Stimulated activated CD8-positive, alpha-beta memory T cell treated with anti-CD3 and anti-CD28 coated beads, Interleukin-2, amount 100 ng/mL, for 1 hour (primary cell): ENCODE measurements at places on chromosomes 4 and X.
A peak's percentile ranks its signal among the peaks of the same experiment; 100 is the strongest.

DNA sequence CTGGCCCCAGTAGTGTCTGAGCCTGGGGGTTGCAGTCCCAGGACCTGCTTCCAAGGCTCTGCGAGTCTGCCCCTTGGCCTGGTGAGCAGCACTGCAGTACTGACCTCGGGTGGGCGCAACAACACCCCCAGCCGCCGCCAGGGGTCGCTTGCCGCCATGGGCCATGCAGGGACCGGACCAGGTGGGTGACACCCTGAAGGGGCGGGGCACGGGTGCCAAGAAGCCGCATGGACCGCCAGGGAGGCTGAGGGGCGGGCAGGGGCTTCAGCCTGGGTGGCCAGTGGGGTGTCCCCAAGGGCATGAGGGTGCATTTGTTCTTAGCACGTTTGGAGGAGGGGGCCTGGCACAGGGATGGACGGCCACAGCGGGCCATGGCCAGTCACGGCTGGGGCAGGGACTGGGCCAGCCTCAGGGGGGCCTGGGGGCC is 25.0 kb downstream of the TACC3 start:
- DNase-seq: peak; percentile 65

GRCh38 chr4:1247864-1248244 is 1.1 kb downstream of the CTBP1 start:
- DNase-seq: no peak

DNA sequence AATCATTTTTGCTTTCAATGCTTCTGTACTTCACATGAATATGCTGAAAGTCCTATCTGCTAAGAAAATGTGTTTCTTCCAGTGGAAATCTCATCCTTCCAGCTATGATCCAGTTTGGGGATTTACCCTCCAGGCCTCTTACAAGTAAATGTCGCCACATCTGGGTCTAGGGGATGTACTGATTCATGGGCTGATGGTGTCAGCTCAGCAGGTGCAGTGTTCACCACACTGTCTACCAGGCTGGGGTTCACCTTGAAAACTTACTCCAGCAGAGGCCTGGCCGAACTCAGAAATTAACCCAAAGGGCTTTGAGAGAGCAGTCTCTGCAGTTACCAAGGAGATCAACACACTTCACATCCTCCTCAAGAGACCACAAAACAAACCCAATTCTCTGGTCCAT is 154.3 kb downstream of the TSPAN5 start:
- no peak for DNase-seq

DNA sequence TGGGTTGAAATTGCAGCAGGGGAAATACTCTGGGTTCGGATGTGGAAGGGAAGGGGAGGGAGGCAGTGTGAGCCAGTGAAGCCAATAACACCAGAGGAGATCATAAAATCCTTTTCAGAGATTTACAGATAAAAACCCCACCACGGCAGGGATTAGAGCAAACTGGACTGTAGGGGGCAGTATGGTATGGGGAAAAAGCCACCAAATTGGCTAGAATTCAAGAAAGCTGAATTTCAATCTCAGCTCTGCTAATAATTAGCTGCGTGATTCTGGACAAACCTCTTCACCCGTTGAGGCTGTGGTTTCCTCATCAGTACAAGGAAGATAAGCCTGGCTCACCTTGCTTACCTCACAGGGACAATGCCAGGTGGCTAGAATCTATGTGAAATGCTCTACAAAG is 108.1 kb downstream of the ATG4A start:
- no peak for DNase-seq

GRCh38 chr4:154620111-154620510 is 7.7 kb upstream of the FGG start:
- DNase-seq: no peak

DNA sequence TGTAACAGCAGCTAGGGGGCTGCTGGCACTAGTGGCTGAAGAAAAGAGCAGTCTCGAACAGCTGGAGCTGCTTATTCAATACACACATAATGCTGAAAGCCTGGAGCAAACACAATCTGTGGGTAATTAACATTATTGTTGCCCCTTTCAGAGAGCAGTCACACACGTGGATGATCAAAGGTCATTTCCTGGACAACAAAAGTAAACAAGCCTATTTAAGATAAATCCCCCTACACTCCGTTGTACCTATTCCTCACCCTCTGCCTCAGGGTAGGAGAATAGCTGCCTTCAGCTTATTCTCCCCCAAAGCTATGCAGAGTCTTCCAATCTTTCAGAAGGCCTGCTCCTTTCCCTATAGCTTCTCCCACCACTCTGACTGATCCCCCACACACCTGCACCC is 803.9 kb downstream of the C4orf33 start:
- DNase-seq: no peak

DNA sequence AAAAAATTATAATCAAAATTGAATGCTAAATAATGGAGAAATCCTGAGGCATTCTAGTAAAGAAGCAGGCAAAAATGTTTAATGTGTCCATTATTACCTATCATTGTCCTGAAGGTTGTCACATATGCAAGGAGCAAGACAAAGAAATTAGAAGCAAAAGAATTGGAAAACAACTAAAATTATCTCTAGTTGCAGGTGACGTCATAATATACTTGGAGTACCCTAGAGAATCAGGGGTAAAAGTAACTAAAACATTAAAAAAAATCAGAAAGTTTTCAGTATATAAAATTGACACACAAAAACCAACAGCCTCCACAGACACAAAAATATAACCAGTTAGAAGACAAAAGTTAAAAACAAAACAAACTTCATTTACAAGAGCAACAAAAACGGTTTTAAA is 21.4 kb downstream of the MAGEA1 start:
- no peak for DNase-seq

GRCh38 chr4:13794819-13795565 is 167.5 kb upstream of the BOD1L1 start:
- no peak for DNase-seq

- no peak for DNase-seq
Measured at GRCh38 chrX:23494741-23495140, 160.1 kb downstream of the PTCHD1 start.

DNA sequence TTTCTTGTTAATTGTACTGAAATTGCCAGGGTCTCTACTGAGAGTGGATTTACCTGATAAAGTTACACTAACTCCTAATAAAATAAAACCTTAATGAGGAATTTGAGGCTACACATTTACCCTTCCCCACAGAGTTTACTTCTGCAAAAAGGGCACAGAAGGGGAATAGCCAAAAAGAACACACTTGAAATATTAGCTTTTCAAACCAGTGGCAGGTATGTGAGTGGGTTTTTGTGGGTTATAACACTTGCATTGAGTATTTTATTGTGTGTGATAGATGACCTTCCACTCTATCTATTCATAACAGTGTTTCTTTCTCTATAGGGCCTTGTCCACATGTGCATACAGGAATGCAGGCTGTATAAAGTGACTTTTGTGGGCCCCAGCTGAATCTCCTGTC is 5.0 kb upstream of the GPR174 start:
- DNase-seq: no peak

DNA sequence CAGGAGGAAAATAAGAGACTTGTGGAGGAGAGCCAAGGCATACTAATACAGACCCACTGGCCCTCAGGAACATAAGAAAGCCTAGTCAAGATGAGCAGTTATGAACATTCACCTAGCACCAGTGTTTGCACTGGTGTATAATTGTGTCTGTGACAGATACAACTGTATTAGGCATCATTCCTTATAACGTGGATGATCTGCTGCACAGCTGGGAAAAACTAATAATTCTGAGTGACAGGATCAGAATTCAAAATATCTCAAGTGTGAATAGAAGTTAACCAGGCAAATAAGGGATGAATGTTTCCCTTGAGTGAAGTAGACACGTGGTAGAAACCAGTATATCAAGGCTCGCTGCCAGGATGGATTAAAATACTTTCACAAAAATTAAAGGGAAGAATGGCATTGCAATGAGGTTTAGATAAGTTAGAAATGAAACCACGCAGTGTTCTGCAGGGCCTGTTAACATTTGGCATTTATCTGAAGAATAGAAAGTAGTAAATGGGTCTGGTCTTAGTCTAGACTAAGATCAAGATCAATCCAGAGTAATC is 325.9 kb downstream of the EPHA5 start:
- no peak for DNase-seq

DNA sequence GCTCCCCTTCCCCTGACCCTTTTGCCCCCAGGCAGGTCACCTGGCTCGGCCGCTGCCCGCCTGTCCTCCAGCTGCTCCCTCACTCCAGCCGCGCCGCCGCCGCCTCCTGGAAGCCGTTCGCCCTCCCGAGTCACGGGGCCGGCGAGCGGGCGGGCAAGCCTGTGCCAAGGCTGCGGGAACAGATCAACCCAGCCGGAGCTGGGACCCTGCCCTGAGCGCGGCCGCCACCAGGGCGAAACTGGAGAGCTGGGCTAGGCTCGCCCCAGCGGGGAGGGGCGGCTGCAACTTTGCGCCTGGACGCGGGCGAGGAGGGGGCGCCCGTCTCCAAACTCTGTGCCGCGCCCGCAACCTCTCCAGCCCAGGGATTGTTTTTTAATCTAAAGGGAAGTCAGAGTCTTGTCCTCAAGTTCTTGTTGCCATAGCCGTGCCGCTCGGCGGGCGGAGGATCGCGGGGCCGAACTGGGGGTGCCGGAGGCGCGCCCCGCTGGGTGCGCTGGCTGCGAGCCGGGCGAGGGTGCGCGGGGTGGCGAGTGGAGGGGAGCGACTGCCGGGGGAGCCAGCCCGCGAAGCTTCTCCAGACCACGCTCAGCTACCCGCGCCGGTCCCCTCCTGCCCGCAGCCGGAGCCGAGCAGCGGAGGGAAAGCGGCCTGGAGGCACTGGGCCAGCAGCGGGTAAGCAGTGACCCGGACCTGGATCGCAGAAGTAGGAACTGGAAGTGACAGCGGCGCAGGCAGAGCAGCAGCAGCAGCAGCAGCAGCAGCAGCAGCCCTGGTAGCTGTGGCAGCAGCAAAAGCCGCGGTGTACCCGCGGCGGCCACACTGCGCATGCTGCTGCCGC is 13.4 kb downstream of the ARHGEF6 start:
- no peak for DNase-seq

DNA sequence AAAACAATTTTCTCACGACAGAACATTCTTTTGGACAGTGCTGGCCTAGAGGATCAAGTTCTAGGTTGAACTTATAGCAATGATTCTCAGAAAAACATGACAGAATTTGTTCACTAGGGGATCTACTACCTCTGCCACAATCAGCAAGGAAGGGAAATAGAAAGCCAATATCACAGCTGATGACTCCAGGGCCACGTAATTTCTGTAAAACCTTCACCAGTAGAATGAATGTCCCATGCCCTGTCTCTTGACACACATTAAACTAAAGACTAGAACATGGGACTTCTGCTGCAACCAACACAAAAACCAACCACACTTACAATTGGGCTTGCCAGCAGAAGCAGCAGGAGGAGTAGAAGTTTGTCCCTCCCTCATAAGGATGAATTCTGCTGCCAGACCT is 86.0 kb upstream of the NPFFR2 start:
- no peak for DNase-seq

DNA sequence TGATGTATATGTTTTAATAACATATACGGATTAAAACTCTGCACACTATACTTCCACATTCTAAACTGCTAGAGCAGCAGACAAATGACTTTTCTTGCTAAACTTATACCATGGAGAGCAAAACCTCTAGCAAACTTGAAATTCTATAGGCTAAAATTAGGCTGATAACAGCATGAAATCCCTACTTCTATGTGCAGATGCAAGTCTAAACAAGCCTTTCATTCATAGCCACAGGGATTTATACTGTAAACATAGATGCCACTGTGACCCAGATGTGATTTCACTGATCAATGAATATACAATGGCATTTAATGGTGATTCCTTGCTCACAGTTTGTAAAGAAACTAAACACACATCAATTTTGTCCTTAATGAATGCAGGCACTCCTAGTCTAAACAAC is 151.0 kb downstream of the ANTXR2 start:
- DNase-seq: no peak

- DNase-seq: no peak
Measured at GRCh38 chr4:29927895-29928294, 792.3 kb upstream of the PCDH7 start.

DNA sequence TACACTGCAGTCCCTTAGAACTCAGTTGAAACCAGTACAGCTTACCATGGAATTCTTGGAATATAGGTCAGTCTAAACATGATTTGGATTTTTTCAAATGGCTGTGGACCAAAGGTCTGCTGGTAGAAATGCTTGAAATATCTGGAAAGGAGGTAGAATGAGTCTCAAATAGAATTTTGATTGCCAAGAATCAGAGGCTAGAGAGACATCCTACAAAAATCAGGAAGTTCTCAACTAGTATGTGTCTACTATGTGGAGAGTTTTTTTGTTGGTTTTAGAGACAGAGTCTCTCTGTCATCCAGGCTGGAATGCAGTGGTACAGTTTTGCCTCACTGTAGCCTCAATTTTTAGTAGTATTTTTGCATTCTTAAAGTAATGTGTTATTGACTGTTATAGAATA is 53.6 kb downstream of the PAQR3 start:
- no peak for DNase-seq

DNA sequence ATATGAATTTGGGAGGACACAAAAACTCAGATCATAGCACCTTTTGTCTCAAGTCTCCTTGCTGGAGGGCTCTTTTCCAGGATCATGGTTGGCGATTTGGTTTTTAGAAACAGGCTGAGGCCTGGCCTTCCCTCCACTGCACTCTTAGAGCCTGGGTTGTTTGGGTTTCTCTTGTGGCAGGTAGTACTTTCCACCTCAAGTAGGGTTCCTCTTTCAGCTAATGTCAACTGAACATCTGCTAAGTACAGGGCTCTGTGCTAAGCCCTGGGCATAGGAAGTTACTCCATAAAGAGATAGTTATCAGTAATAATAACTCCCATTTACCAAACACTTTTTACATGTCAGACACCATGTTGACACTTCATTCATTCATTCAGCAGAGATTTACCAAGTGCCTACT is 28.2 kb upstream of the APLN start:
- DNase-seq: no peak

DNA sequence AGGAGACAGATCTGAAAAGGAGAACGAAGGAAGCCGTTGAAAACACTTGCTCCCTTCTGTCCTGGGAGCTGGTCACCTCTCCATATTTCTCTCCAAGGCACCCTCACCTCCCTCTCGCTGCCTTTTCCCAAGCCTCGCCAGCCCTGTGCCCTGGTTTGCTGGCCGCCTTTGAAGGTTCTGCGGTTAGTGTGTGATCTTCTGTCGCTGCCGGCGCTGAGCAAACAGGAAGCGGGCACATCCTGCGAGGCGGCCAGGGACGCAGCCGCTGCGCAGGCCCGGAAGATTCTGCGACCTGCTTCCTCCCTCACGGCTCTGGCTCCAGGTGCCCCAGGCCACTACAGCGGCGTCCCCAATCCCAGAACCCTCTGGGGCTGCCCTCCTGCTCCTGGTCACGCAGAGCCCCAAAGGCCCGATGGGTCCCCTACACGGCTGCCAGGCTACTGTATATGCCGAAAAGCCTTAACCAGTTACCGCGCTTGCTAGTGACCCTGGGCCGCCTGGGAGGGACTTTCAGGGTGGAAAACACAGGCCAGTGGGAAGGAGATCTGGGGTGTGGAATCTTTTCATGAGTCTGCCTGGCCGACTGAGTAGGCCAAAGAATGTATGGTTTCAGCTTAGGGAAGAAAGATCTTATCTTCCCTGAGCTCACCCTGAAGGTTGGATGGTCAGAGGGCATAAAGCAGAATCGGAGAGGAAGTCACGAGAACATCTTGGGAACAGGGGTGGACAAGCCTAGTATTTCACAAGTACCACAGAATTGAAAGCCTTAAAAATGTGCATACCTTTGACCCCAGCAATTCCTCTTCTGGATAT is 2.3 kb upstream of the SASH3 start:
- DNase-seq: peak; percentile 49

GRCh38 chr4:92447255-92447905 is 143.6 kb downstream of the GRID2 start:
- no peak for DNase-seq
